ENCODE measurements at places on chromosomes 6 and 20.

- no peak for DNase-seq
Observed at GRCh38 chr6:37047689-37048402, 42.4 kb downstream of the FGD2 start.

- no peak for DNase-seq
Observed at GRCh38 chr6:108838101-108838717, 10.0 kb upstream of the ARMC2 start.

- no peak for DNase-seq
Observed at GRCh38 chr6:27295301-27296079, 16.6 kb downstream of the POM121L2 start.

DNA sequence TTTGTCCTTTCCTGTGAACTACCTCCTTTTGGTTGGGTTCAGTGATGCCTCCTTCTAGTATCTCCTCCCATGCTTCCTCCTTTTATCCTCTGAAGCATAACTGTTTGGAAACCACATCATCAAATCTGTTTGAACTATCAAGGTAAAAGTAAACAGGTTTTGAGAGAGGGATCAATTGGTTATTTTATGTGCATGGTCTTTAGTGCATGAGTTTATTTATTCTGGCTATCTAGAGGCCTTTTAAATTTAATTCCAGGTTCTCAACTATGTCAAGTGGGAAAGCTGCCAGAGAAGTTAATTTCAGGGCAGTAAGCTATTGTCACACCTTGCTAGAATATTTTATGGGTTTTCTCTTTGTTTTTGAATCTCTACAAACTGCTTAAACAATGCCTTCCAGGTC is 54.1 kb downstream of the WASF1 start:
- DNase-seq, result no peak

DNA sequence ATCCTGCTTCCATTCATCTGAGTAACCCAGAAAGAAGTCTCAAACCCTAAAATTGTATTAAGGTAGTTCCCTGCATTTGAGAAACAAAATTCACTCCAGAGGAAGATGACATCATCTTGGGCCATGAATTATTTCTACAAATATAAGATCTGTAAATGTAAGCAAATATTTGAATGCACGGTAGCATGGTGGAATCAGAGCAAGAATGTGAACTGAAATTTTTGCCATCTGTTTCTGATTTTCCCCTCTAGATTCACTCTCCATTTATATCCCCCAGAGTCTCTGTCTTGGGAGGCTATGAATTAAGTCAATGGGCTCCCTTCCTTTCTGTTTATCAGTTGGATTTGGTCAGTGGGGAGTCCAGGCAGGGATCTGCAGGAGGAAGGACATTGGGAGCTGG is 5.8 kb upstream of the MAP3K5 start:
- DNase-seq, result no peak

GRCh38 chr6:137271245-137272183 is 52.3 kb upstream of the IFNGR1 start:
- no peak for DNase-seq
